Stimulated activated CD8-positive, alpha-beta memory T cell treated with anti-CD3 and anti-CD28 coated beads, Interleukin-2, amount 100 ng/mL, for 1 hour (primary cell): ENCODE measurements at places on chromosomes 12 and 14.

- no peak for DNase-seq
Observed at GRCh38 chr14:71321574-71322315, 414.5 kb downstream of the PCNX1 start.

GRCh38 chr12:20154052-20154451 lies 214.3 kb upstream of the PDE3A start:
- DNase-seq: no peak

GRCh38 chr12:85575120-85576096 lies 260.8 kb downstream of the RASSF9 start:
- DNase-seq: no peak

GRCh38 chr14:103594265-103594664 lies 31.5 kb downstream of the COA8 start:
- DNase-seq: no peak

GRCh38 chr12:100391856-100392255 lies 35.0 kb downstream of the SLC17A8 start:
- DNase-seq: no peak

GRCh38 chr12:91105807-91106206 lies 5.5 kb downstream of the LUM start:
- no peak for DNase-seq

DNA sequence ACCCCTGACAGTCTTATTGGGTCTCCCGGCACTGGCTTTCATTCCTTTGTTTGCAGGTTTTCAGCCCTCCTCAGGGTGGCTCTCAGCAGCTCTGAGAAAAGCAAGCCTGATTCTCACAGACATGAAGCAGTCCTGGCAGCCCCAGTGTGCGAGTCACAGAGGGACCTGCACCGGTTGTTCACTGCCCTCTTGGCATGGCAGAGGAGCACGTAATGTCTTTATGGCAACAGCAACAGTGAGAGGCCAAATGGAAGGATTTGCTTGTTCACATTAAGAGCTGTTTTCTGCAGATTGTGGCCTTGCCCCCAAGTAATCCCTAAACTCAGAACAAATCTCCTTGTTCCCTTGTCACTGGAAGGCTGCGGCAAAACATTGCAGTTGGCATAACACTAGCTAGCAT lies 3.4 kb downstream of the KCNA5 start:
- DNase-seq: no peak

DNA sequence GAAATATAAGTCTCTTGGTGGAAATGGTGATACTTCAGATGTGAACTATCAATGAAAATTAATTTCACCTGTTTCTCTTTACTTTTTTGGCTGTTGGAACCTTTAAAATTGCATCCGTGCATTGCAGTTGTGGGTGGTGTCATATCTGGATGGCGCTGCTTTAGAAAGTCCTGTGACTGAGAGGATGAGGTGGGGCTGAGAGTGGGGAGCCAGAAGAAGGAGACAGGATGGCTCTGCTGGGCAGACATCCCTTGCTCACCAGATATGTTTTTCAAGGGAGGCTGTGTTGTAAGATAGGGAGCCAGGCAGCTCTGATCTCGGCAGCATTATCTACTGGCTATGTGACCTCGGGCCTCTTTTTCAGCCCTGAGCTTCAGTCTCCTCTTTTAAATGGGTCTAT lies 12.7 kb downstream of the ASB2 start:
- no peak for DNase-seq

DNA sequence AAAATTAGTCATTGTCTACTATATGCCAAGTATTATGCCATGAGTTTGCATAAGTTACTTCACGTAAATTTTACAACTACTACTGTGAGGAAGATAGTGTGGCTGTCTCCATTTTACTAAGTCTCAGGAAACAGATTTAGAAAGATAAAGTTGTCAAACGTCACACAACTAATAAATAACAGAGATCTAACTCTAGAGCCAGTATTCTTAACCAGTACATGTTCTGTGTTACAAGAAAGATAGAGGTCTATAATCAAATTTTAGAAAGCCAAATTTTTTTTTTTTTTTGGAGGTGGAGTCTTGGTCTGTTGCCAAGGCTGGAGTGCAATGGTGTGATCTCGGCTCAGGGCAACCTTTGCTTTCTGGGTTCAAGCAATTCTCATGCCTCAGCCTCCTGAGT lies 14.2 kb downstream of the CLEC4C start:
- no peak for DNase-seq

DNA sequence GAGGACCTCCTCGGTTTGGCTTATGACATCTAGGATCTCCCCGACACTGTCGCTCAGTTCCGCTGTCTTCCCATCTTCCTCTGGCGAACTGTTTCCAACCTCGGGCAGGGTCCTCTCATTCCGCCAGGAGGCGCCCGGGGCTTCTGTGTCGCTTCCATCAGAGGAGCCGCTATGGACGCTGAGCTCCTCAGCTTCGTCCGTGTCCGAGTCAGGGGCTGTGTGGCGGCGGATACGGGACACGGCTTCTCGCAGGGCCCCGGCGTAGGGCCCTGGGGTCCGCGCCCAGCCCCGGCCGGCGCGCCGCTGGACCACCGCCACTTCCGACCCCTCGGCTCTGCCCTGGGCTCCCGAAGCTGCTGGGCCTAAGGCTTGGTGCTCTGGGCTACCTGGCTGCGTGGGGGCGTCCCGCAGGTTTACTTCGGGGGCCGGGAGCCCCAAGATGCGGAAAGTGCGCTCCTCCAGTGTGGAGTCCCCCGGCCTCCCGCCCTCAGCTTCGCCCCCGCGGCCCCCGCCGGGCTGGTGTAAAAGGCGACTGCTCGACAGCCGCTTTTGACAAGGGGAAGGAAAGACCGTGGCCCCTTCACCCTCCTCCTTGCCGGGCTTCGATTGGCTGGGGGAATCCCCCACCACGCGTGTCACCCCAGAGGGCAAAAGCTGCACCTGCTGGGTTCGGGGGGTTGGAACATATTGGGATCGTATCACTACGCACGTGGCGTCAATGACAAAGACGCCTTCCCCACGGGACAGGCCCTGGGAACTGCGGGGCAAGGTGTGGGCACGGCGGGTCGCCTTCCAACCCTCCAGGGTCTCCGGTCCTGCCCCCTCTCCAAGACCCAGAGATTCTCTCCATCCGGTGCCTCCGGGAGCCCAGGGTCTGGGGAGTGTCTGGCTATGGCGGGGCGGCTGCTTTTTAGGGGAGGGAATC lies 2.1 kb downstream of the DDN start:
- DNase-seq: peak; percentile 31

GRCh38 chr14:58832095-58832521 lies 194.3 kb downstream of the DACT1 start:
- no peak for DNase-seq

DNA sequence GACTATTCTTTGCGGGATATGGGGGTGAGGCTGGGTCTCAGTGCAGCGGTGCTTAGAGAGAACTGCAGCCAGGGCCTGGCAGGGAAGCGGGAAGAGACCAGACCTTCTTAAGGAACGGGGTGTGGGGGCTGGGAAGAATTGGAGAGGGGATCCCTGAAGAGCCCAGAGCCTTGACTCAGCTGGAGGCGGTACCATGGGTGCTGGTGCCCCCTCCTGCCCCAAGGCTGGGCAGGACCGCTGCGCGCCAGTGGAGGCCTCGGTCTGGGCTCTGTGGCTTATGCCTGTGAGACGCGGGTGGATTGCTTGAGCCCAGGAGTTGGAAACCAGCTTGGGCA lies 1.3 kb upstream of the RNU7-1 start:
- no peak for DNase-seq

DNA sequence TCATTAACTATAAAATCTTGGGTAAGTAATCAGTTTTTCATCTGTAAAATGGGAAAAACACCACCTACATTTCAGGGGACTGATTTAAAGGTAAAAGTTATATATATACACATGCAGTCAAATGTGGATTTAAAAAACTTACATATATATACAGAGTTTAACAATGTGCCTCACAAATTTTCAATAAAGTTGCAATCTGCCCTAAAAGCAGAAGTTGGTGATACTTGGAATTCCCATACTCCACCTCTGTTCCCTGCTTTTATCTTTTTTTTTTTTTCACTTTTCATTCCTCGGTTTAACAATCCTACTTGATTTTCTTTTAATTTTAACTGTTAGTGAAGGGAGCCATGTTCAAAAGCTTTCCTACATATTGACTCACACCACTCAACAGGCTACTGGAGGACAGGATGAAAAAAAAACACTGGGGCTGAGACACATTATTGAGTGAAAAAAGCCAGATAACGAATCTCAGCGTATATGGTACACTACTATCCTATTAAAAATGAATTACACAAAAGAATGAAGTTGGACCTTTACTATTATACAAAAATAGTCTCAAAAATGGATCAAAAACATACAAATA lies 24.3 kb downstream of the SPPL3 start:
- DNase-seq: no peak

- no peak for DNase-seq
Observed at GRCh38 chr12:28497889-28498411, 307.7 kb downstream of the CCDC91 start.

- DNase-seq: no peak
Observed at GRCh38 chr14:90999299-90999698, 61.1 kb downstream of the RPS6KA5 start.

- DNase-seq: no peak
Observed at GRCh38 chr14:74667758-74668157, 45.1 kb downstream of the AREL1 start.

DNA sequence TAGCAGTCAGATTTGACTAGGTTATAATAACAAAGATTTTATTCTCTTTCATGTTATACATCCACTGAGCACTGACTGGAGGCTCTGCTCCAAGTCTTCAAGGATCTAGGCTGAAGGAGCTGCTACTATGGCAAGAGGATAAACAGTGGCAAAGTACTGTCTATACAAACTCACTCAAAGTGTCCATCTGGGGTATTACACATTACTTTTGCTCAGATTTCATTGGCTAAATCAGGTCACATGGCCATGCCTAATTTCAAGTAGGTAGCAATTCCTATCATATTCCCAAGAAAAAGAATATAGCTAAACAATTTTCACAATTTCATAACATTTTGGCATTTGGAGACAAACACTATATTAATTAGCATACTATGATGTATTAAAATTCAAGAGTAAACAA lies 40.9 kb downstream of the CDK17 start:
- DNase-seq: no peak

DNA sequence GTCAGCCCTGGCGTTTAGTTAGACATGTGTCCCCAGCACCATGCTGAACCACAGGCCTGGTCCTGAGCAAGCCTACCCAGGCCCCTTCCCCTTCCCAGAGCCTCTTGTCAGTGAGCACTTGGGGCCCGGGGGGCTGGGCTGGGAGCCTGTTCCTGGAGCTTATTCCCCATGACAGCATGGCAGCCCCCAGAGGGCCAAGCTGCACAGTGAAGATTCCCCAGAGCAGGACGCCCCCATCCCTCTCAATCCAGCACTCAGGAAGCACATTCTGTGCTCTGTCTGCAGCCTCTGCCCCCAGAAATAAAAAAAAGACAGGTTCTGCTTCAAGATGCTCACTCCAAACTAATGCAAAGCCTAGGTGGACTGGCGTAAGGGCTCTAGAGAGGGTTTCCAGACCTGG lies 117.3 kb downstream of the LGMN start:
- DNase-seq: no peak

DNA sequence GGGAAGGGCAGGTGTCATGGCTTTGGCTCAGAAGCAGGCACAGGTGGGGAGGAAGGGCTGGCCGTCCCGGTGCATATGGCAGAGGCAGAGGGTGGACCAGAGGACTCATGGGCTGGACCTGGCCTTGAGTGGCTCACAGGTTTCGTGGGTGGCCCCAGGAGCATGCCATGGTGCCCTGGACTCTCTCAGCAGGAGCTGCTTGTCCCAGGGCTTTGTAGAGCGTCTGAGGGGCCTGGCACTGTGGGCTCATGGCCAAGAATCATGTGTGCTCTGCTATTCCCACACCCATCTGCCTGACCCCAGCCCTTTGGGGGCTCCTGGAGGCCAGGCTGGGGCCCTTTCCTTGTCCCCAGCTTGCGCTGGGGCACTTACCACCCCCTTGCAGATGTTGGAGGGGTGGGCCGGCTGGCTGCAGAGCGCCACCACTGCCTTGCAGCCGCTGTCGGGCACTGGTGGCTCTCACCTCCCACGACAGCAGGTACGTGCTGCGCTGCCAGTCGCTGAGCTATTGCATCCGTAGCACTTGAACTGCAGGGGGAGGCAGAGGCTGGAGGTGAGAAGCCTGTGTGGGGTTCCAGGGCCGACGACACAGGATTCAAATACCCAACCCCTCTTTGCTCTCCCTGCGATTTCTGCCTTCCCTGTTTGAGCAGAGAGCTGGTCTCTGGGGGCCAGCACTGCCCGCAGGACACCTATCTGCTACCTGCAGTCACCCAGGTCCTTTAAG lies 187.4 kb upstream of the PRMT8 start:
- DNase-seq: no peak

GRCh38 chr12:130589540-130590317 lies 126.4 kb downstream of the RIMBP2 start:
- no peak for DNase-seq

- DNase-seq: no peak
Observed at GRCh38 chr12:55982319-55982936, 8.6 kb downstream of the RAB5B start.

DNA sequence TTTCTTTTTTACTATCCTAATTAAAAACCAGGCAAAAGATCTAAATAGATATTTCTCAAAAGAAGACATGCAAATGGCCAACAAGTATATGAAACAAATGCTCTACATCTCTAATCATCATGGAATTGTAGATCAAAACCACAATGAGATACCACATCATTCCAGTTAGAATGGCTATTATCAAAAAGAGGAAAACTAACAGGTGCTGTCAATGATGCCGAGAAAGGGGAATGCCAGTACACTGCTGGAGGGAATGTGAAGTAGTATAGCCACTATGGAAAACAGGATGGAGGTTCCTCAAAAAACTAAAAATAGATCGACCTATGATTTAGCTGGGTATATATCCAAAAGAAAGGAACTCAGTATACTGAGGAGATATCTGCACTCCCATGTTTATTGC lies 39.0 kb upstream of the C12orf75 start:
- no peak for DNase-seq

- DNase-seq: no peak
Observed at GRCh38 chr14:77154421-77154820, 12.8 kb upstream of the ZDHHC22 start.

GRCh38 chr12:54262403-54262925 lies 17.5 kb downstream of the CBX5 start:
- no peak for DNase-seq

DNA sequence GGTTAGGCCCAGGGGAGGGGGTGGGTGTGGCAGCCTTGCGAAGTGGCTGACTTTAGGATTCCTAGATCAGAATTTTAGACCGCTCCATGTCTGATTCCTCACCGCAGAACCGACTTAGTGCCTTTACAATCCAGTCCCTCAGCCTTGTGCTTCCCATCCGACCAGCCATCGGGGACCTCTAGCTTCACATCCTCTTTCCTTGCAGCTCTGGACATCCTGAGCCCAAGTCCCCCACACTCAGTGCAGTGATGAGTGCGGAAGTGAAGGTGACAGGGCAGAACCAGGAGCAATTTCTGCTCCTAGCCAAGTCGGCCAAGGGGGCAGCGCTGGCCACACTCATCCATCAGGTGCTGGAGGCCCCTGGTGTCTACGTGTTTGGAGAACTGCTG lies 557 bp downstream of the COPS7A start:
- no peak for DNase-seq
